ENCODE measurements at places on chromosomes 7 and 10.

DNA sequence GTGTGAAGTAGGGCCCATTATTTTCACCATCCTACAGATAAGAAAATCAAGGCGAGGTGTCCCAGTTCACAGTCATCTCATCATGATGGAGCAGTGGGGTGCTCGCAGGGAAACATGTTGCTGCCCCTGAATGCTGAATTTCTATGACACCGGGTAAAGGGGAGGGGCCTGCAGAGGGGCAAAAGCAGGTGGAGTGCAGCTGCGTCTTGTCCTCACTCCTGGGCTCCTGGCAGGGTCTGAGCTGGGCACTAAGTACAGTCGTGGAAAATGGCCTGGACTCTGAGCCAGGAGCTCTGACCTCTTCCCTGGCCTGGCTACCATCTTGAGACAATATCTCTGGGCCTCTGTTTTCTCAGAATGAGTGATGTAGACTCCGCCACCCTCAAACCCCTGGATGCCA is 253.1 kb upstream of the PITRM1 start:
- DNase-seq = no peak

- DNase-seq = no peak
Observed at GRCh38 chr7:41311301-41311700, 391.6 kb downstream of the INHBA start.

GRCh38 chr7:77327932-77328628 is 88.1 kb downstream of the GSAP start:
- DNase-seq = no peak

DNA sequence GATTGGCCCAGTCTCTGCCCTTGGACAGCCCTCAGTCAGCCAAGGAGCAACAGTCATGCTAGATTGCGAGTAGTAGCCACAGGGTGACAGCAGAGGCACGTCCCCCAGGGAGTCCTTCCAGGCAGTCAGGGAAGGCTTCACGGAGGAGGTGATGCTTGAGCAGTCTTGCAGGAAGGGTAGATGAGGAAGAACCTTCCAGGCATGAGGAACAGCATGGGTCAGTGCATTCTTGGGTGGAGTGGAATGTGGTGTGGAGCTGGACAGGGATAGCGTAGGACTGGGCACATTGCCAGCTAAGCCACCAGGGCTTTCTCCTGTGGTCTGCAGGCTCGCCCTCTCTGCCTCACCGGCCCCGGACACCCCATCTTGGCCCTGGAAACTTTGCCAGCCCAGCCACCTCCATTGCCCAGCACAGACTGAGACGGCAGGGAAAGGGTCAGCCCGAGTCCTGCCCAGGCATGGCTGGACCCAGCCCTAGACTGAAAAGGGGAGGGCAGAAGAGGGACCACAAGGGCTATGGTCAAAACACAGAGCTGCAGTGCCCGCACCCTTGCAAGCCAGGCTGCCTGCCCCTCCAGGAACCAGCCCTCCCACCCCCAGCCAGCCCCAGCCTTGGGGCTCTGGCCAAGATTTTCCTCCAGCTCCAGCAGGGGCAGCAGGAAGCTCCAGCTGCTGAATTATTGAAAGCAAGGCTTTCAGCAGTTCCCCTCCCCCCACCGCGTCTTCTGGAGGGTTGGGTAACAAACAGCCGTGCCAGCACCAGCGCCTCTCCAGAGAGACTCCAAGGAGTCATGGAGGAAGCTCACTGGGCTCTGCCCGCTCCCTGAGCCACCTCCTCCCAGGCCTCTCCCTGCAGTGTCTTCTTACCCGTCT is 18.7 kb downstream of the SRRM3 start:
- peak; percentile 38 for DNase-seq

- no peak for DNase-seq
Observed at GRCh38 chr7:130554481-130554880, 62.6 kb downstream of the MEST start.

All from midbrain (tissue), 1 donor.